Stimulated activated CD4-positive, alpha-beta T cell treated with anti-CD3 and anti-CD28 coated beads, Interleukin-15, amount 100 ng/mL, for 1 hour (primary cell): ENCODE measurements at places on chromosomes 1 and 21.

DNA sequence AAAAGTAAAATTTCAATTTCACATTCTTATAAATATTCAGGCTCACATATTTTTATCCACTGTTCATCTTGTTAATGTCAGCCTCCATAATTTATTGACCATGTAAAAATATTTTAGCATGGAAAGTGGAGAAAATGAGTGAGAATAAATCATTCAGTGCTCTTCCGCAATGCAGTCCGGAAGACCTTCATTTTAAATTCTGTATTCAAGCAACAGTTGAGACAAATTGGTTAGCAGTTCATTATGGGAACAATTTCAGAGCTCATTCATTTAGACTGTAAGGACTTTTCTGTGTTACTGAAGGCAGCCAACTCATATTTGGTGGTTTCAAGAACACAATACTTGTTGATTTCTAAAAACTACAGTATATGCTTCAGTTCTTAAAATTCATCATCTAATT is 97.8 kb downstream of the TYW3 start:
- no peak for DNase-seq

GRCh38 chr1:30242722-30243457 is 480.5 kb downstream of the MATN1 start:
- no peak for DNase-seq

DNA sequence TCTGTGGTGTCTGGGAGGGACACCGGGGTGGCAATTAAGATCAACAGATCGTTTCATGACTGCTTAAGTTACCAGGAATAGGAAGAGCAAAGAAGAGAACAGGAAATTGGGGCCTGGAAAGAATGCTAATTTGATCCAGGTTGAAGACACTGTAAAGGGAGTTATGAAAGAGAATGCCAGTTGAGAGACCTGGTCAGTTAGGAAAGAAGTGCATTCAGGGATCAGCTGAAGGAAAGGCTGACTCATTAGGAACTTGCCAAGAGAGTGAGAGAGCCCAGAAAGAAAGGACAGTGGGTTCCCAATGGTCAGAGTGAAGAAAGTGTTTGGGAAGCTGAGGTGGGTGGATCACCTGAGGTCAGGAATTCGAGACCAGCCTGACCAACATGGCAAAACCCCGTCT is 119.6 kb downstream of the UBE2U start:
- DNase-seq = no peak

DNA sequence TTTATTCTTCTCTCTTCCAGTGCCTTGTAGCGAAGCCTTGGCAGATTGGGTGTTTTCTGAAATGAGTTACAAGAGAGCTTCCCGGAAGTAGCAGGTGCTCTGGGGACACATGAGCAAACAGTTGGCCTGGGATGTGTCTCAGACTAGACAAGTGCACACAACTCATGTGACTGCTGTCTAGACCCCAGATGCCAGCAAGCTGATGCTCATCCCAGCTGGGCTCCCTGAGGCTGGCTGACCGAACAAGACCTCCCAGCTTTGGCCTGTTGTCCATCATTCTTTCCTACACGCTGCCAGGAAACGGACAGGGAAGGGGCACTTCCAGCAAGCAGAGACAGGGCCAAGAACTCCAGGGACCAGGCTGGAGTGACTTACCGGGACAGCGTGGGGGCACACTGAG is 18.7 kb upstream of the CSF1 start:
- no peak for DNase-seq

DNA sequence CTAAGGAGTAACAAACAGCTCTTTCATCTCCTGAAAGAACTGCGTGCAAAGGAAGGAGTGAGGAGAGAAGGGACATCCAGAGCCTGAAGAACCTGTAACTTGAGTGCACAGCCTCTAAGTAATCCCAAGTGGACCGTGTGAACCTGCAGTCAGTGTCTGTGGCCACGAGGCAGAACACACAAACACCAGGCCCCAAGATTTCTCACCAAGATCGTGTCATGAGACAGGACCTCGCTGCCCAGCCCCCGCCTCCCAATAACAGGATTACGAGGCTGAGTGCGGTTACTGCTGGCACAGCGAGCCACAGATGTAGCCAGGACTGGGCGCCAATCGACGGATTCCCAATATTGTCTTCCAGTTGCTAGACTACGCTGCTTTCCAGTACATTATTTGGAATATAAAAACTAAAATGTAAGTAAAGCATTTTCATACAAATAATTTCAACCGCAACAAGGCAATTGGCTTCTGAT is 101.3 kb upstream of the SLC25A33 start:
- DNase-seq = no peak

- DNase-seq = no peak
Observed at GRCh38 chr1:101723415-101723814, 273.3 kb downstream of the OLFM3 start.

DNA sequence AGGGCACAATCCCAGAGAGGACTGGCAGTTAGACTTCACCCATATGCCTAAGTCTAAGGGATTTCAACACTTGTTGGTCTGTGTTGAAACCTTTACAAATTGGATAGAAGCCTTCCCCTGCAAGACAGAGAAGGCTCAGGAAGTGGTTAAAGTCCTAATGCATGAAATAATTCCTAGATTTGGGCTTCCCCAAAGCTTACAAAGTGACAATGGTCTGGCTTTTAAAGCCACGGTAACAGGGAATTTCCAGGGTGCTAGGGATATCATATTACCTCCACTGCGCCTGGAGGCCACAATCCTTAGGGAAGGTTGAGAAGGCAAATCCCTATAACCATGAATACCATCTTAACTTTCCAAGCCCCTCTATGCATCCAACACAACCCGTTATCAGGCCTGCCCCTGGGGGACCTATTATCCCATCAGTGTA is 3.3 kb upstream of the FMO4 start:
- no peak for DNase-seq

DNA sequence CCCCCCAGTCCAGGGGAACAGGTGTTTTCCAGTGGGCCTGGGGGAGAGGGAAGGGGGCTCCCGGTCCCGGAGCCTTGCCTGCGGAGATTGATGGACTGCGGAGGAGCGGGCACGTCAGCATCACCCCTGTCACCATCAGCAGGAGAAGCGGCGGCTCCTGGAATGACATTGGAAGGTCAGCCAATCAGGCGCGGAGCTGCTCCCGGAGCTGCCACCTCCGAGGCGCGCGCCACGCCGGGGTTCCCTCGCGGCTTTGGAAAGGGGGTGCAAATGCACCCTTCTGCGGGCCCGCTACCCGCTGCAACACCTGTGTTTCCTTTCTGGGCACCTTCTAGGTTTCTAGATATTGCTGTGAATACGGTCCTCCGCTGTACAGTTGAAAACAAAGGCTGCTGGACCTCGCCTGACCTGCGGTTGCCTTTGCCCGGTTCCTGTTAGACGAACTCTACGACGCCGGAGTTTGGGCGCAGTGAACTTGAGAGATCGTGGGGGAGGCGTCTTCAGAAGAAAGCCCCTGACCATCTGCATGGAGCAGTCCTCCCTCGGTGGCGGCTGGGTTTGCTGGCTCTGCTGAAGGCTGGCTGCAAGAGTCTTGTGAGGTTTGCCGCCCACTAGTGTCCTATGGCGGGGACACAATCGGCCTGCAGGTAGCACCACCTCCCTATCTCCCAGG is 5.3 kb downstream of the DSCAM start:
- DNase-seq = no peak

DNA sequence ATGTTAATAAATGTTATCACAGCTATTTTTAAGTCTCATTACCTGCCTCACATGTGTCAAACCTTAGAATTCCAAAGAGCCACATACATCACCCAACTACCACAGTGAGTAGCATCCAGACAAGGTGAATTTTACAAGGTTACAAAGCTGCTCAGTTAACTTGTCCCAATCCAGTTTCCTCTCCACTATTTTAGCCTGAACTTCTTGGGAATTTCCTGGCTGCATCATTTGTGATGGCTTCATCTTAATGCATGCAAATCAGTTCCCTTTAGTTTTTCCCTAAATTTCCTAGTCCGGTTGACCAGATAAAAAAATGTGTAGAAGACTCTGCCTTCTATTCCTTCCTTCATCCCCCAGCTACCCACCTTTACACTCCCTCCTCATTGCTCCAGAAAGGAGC is 597 bp upstream of the TRAF3IP3 start:
- DNase-seq = no peak

GRCh38 chr1:222023025-222023424 is 281.1 kb upstream of the DUSP10 start:
- DNase-seq = no peak

DNA sequence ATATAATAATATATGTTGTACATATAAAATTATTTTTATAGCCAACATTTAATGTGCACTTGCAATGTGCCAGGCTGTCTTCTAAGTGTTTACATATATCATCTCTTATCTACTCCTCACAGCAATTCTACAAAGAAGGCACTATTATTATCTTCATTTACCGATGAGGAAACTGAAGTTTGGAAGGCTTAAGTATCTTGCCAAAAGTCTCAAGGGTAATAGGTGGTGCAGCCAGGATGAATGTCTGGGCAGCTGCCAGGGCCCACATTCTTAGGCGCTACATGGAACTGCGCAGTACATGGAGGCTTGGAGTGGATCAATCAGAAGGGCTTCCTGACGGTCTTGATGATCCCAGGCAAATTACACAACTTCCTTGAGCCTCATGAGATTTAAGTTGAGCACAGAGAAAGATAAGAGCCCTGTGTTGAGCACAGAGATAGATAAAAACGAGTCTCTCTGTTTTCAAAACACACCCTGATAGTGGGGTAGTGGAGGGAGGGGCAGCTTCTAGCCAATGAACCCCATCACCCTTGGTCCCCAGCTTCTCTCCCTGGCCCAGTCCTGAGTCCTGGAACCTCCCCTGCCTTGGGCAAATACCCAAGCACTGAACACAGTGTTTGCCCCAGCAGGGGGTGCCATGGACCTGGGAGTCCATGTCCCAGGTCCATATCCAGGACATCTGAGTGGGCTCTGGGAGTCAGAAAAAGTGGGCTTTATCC is 9.2 kb downstream of the POU3F1 start:
- DNase-seq = no peak
